G401 (cell line): ENCODE measurements at places on chromosomes 11 and 22.

- DNase-seq, result no peak
Observed at GRCh38 chr11:16791191-16791961, 52.9 kb downstream of the C11orf58 start.

DNA sequence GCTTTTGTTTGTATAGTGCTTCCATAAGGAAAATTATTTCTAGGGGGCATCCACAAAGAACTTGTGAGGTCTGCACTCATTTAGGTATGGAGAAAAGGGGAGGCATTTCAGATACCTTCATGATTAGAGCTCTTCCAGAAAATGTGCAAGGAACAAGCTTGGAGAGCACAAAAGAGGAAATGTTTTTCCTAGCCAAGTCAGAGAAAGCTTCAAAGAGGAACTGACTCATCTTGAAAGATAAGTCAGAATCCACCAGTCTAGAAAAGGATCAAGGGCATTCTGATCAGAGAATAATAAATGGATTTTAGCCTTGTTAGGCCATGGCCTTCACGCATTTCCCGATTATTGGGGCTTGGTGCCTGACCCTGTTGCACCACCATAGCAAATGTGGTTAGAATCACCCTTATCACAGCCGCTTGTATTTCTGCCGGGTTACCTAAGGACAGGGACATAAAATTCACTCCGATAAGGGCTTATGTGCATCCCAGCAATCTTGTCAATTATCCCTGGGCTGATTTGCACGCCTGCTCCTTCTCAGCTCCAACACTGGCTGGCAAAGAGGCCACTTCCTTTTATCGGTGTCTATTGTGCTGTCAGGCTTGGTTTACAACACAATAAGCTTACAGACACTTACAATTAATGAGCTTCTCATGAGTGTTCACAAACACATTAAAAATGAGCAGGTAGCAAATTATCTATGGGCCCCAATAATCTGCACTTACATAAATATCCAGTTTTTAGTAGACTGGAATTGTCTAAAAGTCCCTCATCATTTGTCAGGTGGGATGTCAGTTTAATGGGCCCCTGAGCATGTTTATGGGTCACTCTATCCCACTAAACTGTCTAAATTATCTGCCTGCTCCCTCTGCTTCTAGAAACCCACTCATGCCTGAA, 613.5 kb downstream of the SOX6 start:
- no peak for DNase-seq

DNA sequence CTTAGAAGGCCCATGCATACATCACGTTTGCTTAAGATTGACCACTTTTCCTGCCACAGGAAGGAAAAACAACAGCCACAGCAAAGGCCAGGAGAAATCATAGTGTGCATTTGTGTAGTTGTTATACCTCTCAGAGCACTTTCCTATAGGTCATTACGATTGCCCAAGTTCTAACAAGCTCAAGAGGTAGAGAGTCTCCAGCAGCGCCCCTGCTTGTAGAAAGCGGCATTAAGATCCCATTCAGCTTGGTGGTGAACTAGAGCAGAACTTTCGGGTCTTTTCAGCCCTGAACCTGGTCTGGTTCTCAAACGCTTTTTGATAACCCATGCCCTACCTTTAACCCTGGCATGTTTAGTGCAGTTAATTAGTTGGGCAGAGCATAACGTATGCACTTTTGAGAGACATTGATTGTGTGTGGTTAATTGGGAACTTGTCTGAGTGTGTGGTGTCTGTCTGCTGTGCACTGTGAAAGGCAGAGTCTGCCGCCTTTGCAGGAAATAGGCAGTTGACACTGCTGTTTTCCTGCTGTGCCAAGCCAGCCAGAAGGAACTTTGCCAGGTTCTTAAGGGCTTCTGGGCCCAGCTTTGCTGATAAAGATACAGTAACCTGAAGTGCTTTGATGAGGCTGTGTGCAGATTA, 109.9 kb upstream of the CLMP start:
- DNase-seq, result peak; percentile 55

GRCh38 chr22:20751185-20751851, 22.6 kb upstream of the SERPIND1 start:
- no peak for DNase-seq

GRCh38 chr22:47169801-47170140, 407.3 kb downstream of the TBC1D22A start:
- DNase-seq, result no peak

DNA sequence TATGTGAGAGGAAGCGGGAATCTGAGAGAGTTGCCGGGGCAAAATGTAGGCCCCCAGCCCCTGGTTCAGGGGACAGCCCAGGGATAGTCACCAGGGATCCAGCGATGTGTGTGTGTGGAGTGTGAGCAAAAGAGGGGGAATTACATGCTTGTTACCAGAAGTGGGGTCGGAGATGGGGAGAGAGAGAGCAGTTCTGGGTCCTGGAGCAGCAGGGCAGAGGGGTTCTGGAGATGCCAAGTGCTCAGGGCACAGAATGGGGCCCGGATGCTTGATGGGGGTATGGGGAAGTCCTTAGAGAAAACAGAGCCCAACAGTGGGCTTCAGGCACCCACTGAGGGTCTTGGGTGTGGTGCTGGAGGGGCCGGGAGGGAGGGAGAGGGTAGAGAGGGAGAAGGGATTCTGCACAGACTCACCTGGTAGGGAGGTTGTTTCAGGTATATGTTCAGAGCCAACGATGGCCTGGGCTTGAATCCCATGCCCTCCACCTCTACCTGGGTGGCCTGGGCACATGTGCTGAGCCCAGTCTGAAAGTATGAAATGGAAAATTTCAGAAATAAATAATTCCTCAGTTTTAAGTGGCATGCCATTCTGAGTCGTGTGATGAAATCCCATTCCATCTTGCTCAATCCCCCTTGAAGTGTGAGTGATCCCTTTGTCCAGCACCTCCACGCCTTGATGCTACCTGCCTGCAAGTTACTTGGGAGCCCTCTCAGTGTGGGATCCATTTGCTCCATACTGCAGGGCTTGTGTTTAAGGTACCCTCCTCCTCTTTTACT, 12.4 kb downstream of the SMIM38 start:
- no peak for DNase-seq

- DNase-seq, result no peak
Observed at GRCh38 chr11:23406131-23406819, 546.0 kb upstream of the CCDC179 start.

DNA sequence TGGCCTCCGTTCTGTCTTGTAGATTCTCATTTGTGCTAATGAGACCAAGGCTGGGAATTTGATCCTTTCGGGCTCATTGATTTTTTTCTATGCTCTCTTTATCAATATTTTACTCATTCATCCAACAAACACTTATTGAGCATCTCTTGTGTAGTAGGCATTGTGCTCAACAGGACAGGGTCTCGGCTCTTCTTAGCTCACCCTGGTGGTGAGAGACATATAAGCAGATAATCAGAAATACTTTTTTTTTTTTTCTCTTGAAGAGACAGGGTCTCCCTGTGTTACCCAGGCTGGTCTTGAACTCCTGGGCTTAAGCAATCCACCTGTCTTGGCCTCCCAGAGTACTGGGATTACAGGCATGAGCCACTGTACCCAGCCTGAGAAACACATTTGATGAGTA, 48.0 kb upstream of the SLC5A1 start:
- DNase-seq, result no peak

GRCh38 chr11:1888347-1888753, 3.3 kb downstream of the PRR33 start:
- no peak for DNase-seq

DNA sequence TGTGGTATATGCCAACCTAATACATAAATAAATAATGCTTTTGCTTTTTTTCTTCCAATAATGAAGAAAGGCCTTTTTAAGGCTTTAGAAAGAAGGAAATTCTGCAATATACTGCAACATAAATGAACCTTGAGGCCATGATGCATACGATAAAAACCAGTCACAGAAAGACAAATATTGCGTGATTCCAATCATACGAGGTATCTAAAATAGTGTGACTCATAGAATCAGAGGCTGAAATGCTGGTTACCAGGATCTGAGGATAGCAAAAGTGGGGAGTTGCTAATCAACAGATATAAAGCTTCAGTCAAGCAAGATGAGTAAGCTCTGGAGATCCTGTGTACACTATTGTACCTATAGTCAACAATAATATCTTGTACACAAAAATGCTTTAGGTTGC, 24.2 kb downstream of the MS4A6A start:
- no peak for DNase-seq

- no peak for DNase-seq
Observed at GRCh38 chr11:123301013-123301591, 106.1 kb upstream of the CLMP start.

GRCh38 chr22:49227670-49228069, 600.0 kb downstream of the BRD1 start:
- DNase-seq, result no peak

GRCh38 chr11:118117790-118118601, 31.2 kb upstream of the SMIM35 start:
- DNase-seq, result no peak

DNA sequence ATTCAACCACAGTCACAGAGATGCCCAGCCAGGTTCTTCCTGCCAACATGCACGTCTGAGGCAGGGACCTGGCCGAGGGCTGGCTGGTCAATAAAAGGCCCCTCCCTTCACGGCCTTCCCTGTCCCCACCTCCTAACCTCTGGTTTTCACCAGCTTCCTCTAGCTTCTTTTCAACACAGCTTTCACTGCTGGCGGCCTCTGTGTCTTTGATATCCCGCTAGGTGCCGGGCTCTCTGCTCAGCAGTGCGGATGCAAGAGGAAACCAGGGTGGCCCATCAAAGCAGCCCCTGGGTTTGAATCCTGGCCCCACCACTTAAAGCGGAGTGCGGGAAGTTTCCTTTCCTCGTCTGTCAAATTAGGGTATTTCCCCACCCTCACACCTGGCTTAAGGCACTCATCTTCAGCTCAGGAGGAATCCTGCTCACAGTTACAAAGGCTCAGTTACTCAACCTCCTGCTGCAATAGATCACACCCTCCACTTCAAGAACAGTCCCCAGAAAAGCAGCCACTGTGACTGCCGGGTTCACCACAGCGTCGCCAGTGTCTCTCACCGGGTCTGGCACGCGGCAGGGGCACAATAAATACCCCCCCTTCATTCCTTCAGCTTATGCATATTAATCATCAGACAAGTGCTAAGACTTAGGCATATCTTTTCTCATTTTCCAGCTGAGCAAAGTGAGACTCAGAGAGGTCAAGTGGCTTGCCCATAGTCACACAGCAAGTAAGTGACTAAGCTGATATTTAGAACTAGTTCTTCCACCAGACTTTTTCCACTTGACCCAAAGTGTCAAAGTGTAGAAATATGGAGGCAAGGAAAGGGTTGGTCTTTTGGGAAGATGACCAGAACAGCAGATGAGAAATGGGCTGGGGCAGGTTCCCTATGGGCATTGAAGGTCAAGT, 45.7 kb downstream of the TXN2 start:
- no peak for DNase-seq

DNA sequence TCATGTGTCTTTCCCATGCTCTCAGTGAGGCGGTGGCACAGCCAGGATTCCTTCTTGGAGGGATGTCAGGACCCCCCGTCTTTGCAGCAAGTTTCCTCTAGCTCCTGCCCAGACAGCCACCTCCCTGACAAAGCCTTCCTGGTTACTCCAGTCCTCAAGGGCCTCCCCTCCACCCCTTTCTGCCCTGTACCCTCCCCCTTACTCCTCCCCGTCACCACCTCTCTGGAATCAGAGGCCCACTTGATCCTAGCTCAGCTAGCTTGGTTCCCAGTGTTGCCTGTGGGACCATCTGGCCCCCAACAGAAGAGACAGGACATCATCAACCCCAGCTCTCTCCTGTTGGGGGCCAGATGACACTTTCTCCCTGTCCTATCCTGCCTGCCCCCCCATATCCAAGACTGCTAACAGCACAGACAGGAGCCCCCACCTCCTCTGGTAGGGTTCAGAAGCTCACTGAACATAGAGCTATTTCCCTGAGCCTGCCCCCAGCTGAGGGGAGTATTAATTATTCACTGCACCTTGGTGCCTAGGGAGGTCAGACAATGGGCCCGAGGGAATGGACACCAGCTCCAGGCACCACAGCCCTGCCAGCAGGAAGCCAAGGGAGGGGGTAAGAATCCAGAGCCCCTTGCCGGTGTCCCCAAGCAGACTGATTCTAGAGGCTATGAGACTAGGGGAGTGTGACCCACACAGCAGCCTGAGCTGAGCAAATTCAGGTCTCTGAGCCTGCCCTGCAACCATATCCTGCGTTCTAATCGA, 3.3 kb downstream of the GDPD5 start:
- DNase-seq, result no peak

- peak; percentile 50 for DNase-seq
Observed at GRCh38 chr11:67504005-67504949, 886 bp downstream of the PITPNM1 start.

DNA sequence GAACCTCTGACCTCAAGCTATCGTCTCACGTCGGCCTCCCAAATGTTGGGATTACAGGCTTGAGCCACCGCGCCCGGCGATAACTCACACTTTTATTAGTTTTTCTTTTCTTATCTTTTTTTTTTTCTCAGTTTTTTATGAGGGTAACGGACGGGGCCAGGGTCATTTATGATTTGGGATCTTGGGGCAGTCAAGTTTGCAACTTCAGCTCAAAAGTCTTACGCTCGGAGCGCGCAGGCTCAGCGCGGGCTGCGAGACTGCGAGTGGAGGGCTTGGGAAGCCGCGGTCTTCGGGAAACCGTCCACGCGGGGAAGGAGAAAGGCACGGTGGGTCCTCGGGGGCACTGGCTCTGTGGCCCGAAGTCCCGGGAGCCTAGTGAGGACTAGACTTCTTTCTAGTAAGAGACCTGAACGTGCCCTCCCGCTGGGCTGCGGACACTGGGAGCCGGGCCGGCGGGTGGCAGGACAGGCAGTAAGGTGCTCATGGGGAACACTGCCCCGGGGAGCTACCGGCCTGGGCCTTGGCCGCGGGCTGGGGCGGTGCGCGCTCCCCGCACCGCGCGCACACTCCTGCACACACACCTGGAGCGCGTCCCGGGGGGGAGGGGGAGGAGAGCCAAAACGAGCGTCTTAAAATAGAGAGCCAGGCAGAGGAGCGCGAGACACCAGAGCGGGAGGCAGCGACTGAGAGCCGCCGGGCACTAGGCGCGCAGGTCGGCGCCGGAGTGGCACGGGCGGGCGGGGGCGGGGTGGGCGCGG, 476 bp upstream of the BARX2 start:
- DNase-seq, result no peak

DNA sequence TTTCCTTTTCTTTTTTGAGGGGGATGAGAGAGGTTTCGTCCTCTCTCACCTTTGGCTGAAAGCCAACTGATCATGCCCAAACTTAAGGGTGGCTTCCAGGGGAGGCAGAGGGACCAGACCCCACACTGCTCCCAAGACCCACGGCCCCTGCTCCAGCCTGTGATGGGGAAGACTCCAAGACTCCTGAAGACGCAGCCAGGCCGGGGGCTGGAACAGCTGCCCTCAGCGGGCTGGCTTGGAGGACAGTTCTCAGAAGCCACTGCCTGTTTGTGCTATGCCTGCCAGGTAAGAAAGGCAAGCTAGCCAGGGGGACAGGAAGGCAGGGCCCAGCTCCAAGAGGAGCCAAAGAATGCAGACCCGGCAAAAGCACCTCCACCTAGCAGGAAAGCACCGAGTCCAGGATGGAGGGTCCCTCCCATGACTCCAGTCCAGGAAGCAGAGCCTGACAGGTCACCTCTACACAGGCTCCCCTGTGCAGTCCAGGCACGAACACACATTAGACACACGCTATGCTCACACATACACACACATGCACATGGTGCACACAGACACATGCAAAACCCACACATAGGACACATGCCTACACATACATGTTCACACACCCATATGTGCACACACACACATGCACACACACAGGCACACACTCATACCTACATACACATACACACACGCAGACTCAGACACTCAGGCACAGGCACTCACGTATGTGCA, 31.3 kb downstream of the GNB1L start:
- no peak for DNase-seq

GRCh38 chr11:37171451-37171850, 573.4 kb upstream of the RAG2 start:
- DNase-seq, result no peak

GRCh38 chr11:119169282-119169719, 776 bp downstream of the NLRX1 start:
- DNase-seq, result peak; percentile 47

GRCh38 chr22:42919199-42919598, 62.1 kb upstream of the ARFGAP3 start:
- no peak for DNase-seq
